ENCODE measurements at places on chromosomes 6 and 20.

DNA sequence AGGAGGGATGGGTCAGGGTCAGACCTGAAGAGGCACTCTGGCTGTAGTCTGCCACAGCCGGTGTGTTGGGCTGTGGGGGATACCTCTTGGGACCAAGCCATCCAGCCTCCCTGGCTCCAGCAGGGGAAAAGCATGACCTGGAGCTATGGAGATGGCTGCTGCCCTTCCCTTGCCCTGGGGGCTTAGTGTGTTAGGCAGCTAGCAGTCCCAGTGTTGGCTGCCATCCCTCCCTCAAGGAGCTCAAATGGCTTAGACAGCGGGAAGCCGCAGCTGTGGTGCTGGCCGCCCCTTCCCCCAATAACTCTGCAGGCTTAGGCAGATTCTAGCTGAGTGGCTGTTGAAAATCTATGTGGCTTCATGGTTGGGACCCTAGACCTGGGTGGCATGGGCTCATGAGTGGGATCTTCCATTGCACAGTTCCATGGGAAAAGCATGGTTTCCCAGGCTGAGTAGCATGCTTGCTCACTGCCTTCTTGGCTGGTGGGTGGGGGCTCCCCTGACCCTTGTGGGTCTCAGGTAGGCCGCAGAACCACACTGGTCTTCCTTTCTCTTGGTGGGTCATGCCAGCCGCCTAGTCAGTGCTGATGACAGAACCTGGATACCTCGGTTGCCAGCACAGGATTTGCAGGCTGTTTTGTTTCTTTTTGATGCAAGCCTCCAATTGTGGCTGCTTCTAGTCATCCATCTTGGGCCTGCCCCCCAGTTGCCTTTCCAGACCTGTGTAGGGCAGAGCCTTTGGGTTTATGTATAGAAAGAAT, 69.0 kb upstream of the AHI1 start:
- no peak for DNase-seq

- DNase-seq = no peak
These were observed 35.4 kb upstream of the PRSS35 start for GRCh38 chr6:83476971-83477370.

- DNase-seq = no peak
These were observed 17.2 kb upstream of the LRRN4 start for GRCh38 chr20:6070829-6071695.

- DNase-seq = peak; percentile 23
These were observed 164.9 kb upstream of the RREB1 start for GRCh38 chr6:6942831-6943230.

GRCh38 chr6:105292689-105293339, 110.1 kb downstream of the PREP start:
- no peak for DNase-seq

GRCh38 chr6:10406556-10406955, 8.3 kb downstream of the TFAP2A start:
- no peak for DNase-seq

DNA sequence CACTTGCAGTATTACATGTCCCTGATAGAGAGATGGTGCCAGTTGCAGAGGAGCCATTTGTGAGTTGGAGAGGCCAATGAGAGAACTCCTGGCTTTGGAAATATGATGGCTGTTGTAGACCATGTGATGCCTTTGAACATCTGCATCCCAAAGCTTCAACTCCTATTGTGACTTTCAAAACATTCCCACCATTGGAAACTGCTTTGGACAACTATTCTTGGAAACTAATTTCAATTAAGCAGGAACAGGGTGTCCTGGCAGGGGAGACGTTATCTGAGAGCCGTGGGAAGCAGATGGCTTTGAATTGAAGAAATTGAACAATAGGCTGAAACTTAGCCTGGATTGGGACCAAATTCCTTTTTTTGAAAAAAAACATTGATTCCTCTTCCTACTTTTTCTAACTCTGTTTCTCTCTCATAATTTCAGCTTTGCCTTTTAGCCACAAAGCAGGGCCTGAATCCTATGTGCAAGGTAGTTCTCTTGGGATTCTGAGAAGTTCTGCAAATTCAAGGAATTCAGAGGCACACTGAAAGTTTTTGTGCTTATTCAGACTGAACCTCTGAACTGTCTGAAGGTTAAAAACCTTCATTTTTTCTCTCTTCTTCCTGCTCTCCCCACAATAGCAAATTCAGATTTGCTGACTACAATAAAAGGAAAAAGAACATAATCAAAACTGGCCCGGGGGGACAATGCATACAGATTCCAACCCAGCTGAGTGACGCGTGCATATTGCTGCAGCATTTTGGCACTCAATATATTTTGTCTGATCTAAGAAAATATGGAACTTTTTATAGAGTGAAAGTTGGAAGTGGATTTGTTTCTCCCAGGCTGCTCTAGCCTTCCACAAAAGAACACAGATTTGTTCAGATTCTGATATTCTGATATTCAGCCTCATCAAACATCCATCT, 720.4 kb upstream of the CHD6 start:
- DNase-seq = peak; percentile 28

DNA sequence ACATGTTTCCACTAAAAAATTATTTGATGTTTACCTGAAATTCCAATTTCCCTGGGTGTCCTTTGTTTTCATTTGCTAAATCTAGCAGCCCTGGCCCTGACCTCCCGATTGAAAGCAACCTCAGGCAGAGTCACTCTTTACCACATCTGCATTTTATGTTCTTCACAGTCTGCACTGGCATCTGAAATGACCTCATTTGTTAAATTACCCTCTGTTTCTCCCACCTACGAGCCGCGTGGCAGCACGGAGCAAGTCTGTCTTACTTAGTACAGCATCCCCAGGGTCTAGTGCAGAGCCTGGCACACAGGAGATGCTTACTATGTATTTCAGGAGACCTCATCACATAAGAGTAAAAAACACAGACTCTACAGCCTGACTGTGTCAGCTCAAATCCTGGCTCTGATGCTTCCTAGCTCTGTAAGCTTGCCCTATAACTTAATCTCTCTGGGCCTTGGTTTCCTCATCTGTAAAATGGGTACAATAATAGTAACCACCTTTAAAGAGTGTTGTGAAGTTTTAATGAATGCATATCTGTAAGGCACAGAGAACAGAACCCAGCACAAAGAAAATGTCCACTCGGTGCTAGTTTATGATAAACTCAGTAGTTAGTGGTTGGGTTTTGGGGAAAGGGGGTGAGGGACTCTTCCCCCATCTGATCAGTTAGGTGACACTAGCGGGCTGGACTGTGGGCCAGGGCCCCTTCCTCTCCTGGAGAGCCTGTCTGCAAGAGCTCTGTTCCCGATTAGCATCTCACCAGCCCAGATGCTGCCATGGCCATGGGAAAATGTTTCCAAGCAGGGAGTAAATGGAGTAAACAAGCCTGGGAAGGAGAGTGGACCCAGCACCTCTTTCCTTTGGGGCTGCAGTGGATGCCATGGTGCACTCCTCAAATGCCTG, 88.2 kb downstream of the PREX1 start:
- DNase-seq = no peak

GRCh38 chr20:13009682-13010406, 1.1 kb downstream of the SPTLC3 start:
- DNase-seq = peak; percentile 81

DNA sequence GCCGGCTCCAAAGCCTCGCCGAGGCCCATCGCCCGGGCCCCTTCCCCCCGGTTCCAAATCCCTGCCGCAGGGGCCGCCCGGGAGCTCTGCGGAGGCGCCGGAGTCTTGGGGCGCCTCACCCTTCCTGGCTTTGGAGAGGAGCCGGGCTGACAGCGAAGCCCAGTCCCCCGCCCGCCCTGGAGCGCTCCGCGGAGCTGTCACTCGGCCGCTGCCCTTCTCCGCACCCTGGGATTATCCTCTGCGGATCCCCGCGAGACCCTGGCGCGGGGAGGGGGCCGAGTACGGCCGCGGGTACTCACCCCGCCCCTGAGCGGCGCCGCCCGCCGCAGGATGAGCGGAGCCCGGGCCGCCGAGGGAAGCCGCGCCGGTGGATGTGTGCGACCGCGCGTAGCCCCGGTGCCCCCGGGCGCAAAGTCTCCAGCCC, 343 bp downstream of the SNAP91 start:
- no peak for DNase-seq

GRCh38 chr6:25346064-25346463, 66.9 kb downstream of the CARMIL1 start:
- no peak for DNase-seq

- DNase-seq = no peak
These were observed 419.5 kb downstream of the CD83 start for GRCh38 chr6:14537030-14537429.

- DNase-seq = no peak
These were observed 472.0 kb downstream of the CD109 start for GRCh38 chr6:74167976-74168375.

GRCh38 chr6:133033263-133033662, 207.9 kb upstream of the EYA4 start:
- DNase-seq = no peak

GRCh38 chr6:36949636-36950035, 4.9 kb upstream of the PI16 start:
- no peak for DNase-seq

DNA sequence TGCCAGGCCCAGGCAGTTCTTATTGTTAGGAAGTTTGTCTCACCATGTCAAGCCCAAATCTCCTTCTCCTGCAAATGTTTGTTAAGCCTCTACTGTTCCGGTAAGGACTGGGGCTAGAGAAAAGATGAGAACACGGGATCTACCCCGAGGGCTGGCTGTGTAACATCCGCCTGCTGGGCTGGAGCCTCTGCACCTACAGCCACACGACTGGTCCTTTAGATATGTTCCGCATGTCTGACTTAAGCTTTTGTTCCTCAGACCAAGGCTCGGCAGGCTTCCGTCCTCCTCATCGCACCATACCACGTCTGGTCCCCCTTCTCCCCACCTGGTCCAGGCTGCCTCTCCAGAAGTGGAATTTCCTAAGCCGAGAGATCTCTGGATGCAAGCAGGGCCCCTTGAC, 2.6 kb downstream of the GHRH start:
- DNase-seq = no peak

DNA sequence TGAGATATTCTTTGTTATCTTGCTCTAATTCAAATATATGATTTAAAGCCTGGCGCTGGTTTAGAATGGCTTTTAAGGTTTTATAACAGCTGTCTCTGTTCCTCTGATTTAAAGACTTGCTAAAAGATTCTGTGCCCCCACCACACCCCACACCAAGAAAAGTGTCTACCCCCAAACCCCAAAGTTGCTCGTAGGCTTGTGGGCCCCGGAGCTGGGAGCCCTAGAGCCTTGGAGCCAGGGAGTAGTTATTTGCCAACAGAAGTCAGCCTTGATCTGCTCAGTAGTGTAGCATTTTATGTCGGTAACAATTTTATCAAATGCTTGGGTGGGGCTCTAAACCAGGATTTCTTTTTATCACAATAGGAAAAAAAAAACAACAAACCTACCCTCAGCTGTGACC, 105.2 kb upstream of the TRAF3IP2 start:
- DNase-seq = no peak

DNA sequence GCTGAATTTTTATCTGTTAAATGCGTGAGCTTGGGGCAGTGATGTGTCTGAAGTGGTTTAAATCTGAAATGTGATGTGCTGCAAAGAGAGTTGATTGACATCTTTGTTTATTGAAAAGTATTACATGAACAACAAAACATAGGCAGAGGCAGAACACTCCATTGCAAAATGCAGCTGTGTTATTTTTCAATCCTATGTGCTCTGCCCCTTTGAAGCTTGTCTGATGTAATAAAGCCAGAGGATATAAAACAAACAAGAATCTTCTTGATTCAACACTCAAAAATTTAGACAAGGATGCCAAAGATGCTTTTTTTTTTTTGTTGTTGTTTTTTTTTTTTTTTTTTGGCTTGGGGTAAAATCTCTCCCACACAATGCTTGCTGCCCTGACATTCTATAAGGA, 482.4 kb upstream of the MMS22L start:
- no peak for DNase-seq

DNA sequence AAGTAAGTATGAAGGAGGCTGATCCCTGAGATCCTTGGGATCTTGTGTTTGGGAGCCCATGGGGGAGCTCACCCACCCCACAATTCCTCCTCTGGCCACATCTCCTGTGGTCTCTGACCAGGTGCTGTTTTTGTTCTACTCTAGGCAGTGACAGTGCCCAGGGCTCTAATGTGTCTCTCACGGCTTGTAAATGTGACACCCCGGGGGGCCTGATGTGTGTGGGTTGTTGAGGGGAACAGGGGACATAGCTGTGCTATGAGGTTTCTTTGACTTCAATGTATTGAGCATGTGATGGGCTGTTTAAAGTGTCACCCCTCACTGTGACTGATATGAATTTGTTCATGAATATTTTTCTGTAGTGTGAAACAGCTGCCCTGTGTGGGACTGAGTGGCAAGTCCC, 2.8 kb downstream of the HLA-G start:
- DNase-seq = no peak

- DNase-seq = no peak
These were observed 9.4 kb upstream of the AVP start for GRCh38 chr20:3093861-3094361.

DNA sequence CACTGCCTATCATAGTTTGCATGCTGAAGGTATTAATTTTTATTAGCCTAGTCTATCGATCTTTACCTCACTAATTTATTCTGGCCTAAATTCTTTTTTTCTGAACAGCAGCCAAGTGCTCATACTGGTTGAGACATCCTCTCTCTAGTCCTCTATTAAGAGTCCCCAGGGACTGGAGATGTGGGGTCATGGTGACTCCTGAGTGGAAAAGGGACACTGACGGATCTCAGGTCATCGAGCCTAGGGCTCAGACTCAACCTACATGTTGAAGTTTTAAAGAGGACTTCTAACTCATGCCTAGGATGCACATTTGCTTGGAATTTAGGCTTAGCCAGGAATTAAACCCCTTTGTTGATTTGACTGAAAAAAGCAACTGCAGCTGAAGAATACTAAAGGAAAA, 378.1 kb downstream of the BTBD9 start:
- no peak for DNase-seq

Measured in right lung (tissue), 10 donors.